ENCODE measurements at places on chromosomes 2 and 18. TPM values are rescaled to one million over a fixed set of nuclear protein-coding genes. Genes with fewer than 3 reads are reported as not detected.

DNA sequence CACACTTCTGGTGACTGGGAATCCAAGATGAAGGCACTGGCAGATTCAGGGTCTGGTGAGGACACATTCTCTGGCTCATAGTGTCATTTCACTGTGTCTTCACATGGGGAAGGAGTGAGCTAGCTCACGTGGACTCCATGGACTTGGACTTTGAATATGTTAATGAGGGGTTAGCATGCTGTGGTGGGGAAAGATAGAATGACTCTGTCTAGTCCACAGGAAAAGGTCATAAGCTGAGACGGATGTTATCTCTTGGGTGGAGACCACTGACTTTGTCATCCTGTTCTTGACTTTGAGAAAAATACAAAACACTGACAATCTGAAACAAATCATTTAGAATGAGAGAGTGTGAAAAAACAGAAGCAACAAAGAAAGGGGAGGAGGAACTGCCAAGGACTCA, 145.9 kb downstream of the PIK3C3 start:
- no peaks in the 10 kb centered on the region for H3K4me1 ChIP-seq
- H3K36me3 ChIP-seq, result no peaks in the 10 kb centered on the region
- DNase-seq, result no peak
- H3K4me3 ChIP-seq, result no peak overlapping the region
- H3K27me3 ChIP-seq, result no peaks in the 10 kb centered on the region
- H3K27ac ChIP-seq, result no peak overlapping the region

ERICH2 gene
- not detected for total RNA-seq

- no peaks in the 10 kb centered on the region for H3K4me1 ChIP-seq
- no peaks in the 10 kb centered on the region for H3K27me3 ChIP-seq
- no peak overlapping the region for H3K27ac ChIP-seq
Measured at GRCh38 chr2:124824441-124824840, 799.4 kb downstream of the CNTNAP5 start.

GRCh38 chr2:149075105-149075504, 36.6 kb downstream of the LYPD6B start:
- no peaks in the 10 kb centered on the region for H3K36me3 ChIP-seq
- no peak for DNase-seq

GRCh38 chr2:72973566-72974435, 56.5 kb downstream of the EMX1 start:
- H3K4me1 ChIP-seq, result no peaks in the 10 kb centered on the region
- H3K4me3 ChIP-seq, result no peak overlapping the region
- no peaks in the 10 kb centered on the region for H3K36me3 ChIP-seq
- H3K27me3 ChIP-seq, result no peaks in the 10 kb centered on the region
- no peak for DNase-seq
- H3K27ac ChIP-seq, result no peak overlapping the region

DNA sequence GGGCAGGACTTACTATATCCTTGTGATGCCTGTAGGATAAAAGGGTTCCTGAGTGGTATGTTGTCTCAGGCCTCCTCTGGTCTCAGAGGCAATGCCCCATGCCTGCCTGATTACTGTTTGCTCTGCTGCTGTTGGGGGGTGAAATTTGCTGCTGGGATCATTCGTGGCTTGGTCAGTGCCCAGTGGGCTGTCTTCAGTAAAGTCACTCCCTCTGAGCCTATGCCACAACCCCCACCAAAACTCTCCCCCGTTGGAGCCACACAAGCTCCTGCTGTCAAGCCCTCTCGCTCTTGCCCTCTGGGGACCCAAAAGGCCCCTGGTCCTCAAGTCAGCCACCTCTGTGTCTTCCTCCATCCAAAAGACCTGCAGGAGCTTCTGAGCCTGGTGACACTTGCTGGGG, 38.6 kb upstream of the TGIF1 start:
- no peak for DNase-seq
- no peaks in the 10 kb centered on the region for H3K36me3 ChIP-seq
- no peaks in the 10 kb centered on the region for H3K27me3 ChIP-seq
- no peaks in the 10 kb centered on the region for H3K4me1 ChIP-seq
- no peak overlapping the region for H3K27ac ChIP-seq
- H3K4me3 ChIP-seq, result no peak overlapping the region

DNA sequence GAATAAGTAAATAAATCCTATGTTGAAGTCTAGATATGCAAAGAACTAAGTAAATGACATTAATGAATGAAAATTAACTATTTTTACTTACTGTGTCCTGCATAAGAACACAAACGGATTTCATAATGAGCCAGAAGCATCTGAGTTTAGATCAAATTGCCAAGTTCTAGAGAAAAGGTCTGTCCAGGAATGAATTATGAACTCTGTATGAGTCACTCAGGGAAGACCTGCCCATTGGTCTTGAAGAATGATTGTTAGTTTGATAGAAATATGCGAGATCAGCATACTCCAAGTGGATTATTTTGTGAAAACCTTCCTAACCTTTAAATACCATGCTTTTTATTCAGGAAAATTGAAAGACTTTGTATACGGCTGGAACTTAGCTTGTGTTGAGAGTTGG, 189.5 kb downstream of the DOK6 start:
- no peaks in the 10 kb centered on the region for H3K4me1 ChIP-seq
- H3K4me3 ChIP-seq, result no peak overlapping the region
- H3K27ac ChIP-seq, result no peak overlapping the region
- no peaks in the 10 kb centered on the region for H3K27me3 ChIP-seq

All from ovary (tissue), 10 donors.